SK-N-SH treated with all-trans-retinoic acid at 6 μM for 48 hours (cell line): ENCODE measurements at places on chromosomes 11 and 22.

GRCh38 chr11:112318184-112318591 is 57.5 kb upstream of the PLET1 start:
- peak; percentile 86 for ATAC-seq

DNA sequence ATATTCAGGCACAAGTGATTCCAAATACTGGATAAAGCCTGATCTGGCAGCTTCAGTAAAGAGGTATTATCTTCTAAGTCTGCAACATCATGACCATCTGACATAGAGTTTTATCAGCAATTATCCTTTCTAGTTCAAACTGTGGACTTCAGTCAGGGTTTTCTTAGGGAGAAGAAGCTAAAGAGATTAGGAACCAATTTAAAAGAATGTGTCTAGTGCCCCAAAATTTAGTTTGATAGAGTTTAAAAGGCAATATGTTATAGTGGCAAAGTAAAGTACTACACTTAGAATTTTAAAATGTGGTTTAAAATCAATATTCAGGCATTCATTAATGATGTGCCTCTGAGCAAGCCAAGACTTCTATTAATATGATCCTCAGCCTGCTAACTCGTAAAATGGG is 5.4 kb downstream of the PAK1 start:
- no peak for ATAC-seq

- no peak for ATAC-seq
Measured at GRCh38 chr11:88313441-88313840, 24.1 kb downstream of the CTSC start.

DNA sequence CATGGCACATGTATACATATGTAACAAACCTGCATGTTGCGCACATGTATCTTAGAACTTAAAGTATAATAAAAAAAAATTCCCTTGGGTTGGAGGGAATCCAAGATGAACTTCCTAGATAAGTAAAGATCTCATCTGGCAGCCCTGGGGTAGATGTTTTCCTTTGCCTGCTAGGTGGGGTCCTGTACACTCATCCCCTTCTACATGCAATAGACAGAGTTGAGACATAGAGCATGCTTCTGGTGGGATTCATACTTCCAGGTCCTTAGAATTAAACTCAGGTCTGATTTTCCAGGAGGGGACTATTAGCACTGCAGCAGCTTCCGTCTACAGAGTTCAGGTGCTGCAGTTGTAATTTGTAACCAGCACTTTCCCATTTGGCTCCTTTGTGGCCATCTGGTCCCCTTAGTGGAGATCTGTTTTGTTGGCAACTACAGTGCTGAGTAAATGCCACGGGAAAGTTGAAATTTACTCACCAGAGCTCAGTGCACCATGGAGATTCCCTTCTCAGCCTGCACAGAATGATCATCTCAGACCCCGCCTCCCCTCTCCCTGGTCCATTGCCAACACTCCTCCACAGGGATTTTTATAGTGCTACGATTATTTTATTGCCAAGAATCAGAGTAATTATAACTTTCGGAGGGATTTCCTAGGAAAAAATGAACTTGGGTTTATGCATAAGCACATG is 220.1 kb upstream of the E2F8 start:
- ATAC-seq = no peak

GRCh38 chr11:45092901-45093760 is 53.3 kb upstream of the PRDM11 start:
- no peak; the same call in 1 of the 3 replicates for ATAC-seq

- no peak for ATAC-seq
Measured at GRCh38 chr22:48872271-48873190, 955.1 kb downstream of the BRD1 start.

DNA sequence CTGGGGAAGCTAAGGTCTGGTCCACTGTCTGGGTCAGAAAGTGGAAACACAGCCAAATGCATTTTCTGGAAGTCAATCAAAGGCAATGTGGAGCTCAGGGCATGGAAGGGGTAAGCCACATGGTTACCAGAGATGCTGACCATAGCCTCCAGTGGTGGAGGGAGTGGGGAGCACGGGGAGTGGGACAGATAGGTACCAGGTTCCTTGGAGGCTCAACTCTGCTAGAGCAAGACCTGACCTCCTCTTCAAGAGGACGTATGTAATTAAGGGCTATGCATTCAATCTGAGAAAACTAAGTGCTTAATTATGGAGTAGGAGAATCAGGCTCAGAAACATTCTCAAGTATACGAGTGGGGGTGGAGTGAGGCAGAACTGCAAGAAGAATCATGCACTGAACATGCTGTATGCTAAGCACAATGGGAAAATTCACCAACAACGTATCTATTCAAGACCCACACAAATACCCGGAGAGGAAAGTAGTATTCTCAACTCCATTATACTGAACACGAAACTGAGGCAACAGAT is 65.2 kb upstream of the PHOX2A start:
- ATAC-seq = no peak; the same call in 2 of the 3 replicates

GRCh38 chr11:119015054-119015611 is 3.0 kb downstream of the RPS25 start:
- no peak for ATAC-seq

GRCh38 chr11:36364551-36365325 is 68.7 kb downstream of the PRR5L start:
- ATAC-seq = no peak

GRCh38 chr11:92670308-92670890 is 299.1 kb upstream of the MTNR1B start:
- ATAC-seq = peak; percentile 49

DNA sequence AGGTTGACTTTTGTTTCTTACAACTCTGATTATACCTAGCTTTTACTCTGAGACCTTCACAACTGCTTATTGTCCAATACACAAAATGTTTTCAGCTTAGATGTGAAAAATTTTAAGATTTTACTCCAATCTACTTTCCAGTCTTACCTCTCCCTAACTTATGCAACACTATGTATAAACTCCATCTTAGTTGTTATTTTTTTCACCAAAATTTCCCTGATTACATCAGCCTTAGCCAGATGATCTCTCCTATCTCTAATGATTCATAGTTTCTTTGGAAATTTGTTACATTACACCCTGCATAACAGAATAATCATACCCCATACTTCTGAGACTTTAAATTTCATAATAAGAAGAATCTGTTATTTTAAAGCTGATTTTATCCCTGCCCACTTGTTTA is 621.0 kb upstream of the ANO3 start:
- ATAC-seq = no peak

- ATAC-seq = peak; percentile 31
Measured at GRCh38 chr22:17633217-17633997, 4.9 kb upstream of the ATP6V1E1 start.

DNA sequence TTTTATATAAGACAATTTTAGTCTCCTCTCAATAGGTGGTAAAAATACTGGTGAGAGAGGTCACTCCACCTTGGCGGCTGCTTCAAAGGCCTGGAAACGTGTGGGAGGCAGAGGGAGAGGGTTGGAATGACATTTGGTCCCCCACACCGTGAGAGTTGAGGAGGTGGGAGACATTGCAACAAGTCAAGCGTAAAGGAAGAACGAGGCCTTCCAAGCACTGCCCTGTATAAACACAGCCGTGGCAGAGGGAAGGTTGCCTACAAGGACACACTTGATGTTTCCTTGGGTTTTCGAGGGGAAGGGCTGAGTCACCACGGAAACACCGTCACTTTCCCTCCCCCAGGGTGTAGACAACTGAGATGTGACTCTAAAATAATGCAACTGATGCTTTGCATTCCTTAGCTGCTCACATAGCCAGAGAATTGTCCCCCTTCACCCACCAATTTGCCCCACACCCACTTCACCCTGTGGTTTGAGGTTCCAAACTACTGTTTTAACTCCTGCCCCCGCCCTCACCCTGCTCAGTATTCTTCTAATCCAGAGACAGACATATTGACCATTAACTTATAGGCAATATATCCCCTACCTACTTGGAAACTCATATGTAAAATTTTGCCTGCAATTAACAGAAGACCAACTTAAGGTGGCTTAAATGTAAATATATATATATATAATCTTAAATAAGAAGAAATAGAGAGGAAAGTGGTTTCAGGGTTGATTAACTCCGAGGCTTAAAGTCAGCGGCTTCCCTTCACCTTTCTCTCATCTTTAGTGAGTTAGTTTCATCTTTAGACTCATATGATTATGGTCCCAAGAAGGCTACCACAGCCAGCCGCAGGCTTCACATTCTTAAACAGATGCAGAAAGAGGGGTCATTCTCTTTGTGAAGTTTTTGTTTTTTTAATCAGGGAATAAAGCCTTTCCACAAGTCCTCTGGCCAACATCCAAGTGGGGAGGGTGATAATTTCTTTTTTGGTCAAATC is 54.1 kb upstream of the BDNF start:
- ATAC-seq = peak; percentile 54; the same call in 2 of the 3 replicates

- ATAC-seq = no peak
Measured at GRCh38 chr11:113647108-113647507, 59.0 kb downstream of the TMPRSS5 start.

GRCh38 chr22:17575151-17575550 is 11.9 kb downstream of the SLC25A18 start:
- no peak for ATAC-seq

- ATAC-seq = no peak
Measured at GRCh38 chr11:120243221-120243620, 3.3 kb downstream of the POU2F3 start.

DNA sequence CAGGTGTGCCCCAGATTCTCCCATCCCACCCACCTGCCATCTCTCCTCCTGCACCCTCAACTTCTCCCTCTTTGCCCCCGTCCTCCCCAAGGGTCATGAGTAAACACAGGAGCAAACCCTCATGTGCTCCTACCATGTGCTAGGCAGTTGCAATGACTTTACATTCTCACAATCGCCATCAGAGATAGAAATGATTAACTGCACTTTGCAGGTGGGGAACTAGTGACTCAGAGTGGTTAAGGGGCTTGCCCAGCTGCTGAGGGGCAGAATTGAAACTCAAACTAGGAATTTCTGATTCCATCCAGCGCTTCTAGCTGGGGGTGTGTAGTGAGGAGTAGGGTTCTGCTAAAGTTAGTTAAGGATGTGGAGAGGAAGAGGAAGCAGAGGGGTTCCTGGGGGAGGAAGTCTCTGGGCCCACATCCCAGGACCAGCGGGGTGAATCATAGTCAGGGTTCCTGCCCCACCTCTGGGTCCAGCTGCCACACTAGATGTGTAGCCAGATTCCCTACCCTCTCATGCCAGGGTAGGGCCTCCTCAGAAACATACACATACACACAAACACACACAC is 16.0 kb upstream of the PRG2 start:
- ATAC-seq = no peak

- no peak for ATAC-seq
Measured at GRCh38 chr11:57834852-57835251, 73.2 kb downstream of the CTNND1 start.

DNA sequence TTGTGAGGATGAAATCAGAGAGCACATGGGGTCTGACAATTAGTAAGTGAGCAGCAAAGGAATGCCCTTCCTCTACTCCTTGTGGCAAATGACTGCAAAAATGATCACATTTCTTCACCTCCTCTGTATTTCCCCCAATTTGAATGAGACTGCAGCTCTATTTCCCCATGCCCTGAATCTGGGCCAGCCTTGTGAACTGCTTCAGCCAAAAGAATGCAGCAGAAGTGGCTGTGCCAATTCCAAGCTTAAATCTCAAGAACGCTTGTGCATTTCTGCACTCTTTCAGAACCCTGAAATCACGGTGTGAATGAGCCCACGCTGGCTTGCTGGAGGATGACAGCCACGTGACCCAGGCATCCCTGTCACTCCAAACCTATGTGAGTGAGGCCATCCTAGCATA is 9.9 kb downstream of the SLC43A3 start:
- ATAC-seq = no peak

DNA sequence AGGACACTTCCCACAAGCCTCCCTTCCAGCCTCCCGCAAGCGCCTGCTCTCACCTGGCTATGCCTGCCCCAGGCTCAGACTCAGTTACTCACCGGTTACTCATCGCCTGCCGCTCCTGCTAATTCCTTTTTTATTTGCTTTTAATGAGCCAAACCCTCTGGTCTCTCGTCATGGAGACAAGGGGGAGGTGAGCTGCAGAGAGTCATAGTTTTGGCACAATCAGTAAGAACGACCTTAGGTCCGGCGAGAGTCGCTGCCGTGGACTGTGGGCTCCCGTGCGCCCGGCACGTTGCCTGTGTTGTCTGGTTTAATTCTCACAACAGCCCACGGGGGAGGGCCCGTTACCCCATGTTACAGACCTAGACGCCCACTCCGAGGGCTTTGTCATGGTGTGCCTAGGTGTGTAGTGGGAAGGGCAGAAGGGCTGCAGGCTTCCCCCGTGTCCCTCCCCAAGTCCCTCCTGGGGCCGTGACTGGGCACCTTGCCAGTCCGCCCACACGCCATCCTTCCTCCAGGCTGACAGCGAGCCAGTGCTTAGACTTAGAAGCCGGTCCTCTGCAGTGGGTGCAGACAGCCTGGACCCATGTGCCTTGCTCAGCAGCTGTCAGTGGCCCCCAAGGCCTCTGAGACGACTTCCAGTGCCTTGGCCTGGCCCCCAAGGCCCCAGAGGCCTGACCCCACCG is 42.2 kb downstream of the WNT7B start:
- peak; percentile 70 for ATAC-seq

- ATAC-seq = peak; percentile 15; the same call in 1 of the 3 replicates
Measured at GRCh38 chr11:19739872-19740271, 27.2 kb downstream of the NAV2 start.

DNA sequence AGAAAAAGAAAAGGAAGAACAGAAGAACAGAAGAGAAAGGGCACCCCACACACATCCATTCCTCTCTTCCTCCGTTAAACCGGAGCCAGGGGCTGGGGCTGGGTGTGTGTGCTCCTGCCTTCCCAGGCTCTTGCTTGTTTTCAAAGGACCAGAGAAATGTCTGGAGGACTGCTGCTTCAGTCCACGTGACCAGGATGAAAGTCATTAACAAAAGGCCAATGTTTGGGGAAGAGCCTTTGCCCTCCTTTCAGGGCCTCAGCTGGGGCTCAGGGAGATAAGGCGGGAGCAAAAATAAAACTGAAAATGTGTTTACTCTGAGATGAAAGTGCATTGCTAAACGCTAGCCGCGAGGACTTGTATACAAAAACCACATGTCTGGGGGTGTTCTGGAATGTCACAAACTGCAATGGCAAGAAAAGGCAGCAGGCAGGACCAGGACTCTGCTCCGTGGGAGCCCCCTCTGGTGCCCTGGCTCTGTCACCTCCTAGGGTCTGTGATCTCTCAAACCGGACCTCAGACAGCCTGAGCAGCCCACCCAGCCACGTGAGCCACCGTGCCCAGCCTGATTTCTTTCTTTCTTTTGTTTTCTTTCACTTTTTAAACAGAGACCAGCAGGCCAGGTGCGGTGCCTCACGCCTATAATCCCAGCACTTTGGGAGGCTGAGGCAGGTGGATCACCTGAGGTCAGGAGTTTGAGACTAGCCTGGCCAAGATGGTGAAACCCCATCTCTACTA is 31.6 kb upstream of the MYH9 start:
- ATAC-seq = no peak; the same call in 2 of the 3 replicates

DNA sequence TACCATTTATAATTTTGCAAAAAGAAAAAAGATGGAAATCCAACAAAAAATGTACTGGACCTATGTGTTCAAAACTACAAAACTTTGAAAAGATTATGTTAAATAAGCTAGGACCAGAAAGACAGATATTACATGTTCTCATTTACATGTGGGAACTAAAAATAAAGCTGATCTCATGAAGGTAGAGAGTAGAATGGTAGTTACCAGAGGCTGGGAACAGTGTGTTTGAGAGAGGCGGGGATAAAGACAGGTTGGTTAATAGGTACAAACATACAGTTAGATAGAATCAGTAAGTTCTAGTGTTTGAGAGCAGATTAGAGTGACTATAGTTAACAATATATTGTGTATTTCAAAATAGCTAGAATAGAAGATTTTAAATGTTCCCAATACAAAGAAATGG is 71.6 kb downstream of the USP47 start:
- ATAC-seq = no peak

GRCh38 chr22:34334893-34335292 is 414.6 kb upstream of the LARGE1 start:
- no peak for ATAC-seq

GRCh38 chr11:59776210-59777066 is 21.3 kb downstream of the STX3 start:
- ATAC-seq = peak; percentile 81

- peak; percentile 82 for ATAC-seq
Measured at GRCh38 chr11:45771193-45771565, 33.8 kb upstream of the SLC35C1 start.
